GM13976 (cell line): ENCODE measurements at places on chromosomes 3 and 15.

DNA sequence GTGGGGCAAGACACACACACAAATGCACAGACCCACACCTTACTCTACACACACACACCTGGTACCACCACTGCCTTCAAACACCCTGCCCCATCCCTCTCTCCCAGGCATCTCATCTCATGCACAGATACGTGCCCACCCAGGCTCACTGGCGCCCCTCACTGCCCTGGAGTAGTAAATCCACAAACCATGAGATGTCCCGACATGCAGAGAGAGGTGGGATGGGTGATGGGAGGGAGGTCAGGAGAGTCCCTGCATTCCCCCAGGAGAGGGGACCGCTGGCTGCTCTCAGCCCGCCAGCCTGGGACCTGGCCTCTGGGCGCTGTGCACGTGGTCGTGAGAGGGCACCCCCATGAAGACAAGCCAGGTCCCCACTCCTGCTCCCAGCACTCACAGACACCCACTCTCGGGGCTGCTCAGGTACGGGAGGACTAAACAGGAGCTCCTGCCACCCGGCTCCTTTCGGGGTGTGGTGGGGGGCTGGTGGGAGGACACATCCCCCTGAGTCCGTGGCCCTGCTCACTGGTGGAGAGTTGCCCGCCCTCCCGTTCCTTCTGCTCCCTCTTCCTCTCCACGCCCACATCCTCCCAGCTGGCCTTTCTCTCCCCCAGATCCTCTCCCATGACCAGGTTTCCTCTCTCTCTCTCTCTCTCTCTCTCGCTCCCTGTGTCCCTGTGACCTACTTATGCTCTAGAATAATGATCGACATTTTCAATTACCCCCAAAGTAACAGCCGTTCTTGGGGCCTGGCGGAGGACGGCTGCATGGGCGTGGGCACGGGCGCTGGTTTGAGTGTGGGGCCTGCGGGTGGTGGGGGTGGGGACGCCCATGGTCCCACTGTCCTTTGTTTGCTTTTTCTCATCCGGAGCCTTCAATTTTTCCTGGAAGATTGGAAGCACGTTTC is 18.9 kb upstream of the CSPG4 start:
- DNase-seq = peak; percentile 19

GRCh38 chr15:72824112-72824511 is 40.6 kb upstream of the ADPGK start:
- no peak for DNase-seq

GRCh38 chr15:69748131-69748530 is 295.5 kb downstream of the RPLP1 start:
- DNase-seq = no peak

DNA sequence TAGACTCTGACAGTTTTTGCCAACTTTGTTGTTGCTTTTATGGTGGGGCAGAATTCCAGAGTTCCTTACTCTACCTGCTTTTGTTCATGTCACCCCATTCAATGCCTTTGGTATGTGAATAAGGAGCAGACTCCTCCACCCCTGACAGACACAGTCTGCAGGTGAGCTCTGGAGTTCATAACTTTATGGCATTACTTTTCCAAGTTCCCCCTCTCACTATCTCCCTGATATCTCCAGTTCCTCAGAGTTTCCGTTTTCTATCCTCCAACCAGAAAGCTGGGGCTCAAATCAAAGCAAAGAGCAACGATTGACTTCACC is 23.1 kb upstream of the MTMR10 start:
- no peak for DNase-seq

- no peak for DNase-seq
These were observed 485.4 kb upstream of the TPRG1 start for GRCh38 chr3:188686324-188686723.
